ENCODE measurements at places on chromosomes 7 and 10. TPM values are rescaled to one million over a fixed set of nuclear protein-coding genes. Genes with fewer than 3 reads are reported as not detected.
A peak's percentile ranks its signal among the peaks of the same experiment; 100 is the strongest.

DNA sequence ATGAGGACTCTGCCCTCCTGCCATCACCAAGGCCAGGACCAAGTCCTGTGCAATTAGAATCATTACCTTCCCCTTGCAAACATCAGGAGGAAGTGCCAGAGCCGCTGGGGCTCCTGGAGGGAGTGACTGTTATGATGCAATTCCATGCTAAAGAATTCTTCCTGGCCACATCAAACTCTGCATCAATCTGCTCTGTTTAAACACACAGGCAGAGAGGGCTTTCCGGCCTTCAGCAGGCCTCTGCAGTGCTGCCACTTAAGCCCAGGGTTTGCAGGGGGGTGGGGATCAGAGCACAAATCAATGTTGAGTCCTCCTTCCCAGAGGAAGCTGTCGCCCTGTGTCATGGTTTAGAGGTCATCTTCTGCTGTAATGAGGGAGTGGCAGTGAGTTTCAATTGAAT, 58.1 kb downstream of the CTBP2 start:
- H3K4me3 ChIP-seq, result no peak overlapping the region
- no peaks in the 10 kb centered on the region for H3K27me3 ChIP-seq
- H3K27ac ChIP-seq, result peak overlapping the region; percentile 67
- DNase-seq, result no peak
- peaks cover 75% of the 10 kb centered on the region for H3K4me1 ChIP-seq

- no peak overlapping the region for H3K27ac ChIP-seq
- H3K36me3 ChIP-seq, result peaks cover 4% of the 10 kb centered on the region
- no peaks in the 10 kb centered on the region for H3K4me1 ChIP-seq
- no peaks in the 10 kb centered on the region for H3K27me3 ChIP-seq
- no peak overlapping the region for H3K4me3 ChIP-seq
These were observed 33.7 kb upstream of the CHCHD3 start for GRCh38 chr7:133115596-133115995.

GRCh38 chr7:51025668-51026067, 243.0 kb upstream of the GRB10 start:
- H3K27me3 ChIP-seq, result no peaks in the 10 kb centered on the region
- no peak overlapping the region for H3K27ac ChIP-seq
- DNase-seq, result no peak
- H3K4me1 ChIP-seq, result peaks cover 11% of the 10 kb centered on the region

- peaks cover 27% of the 10 kb centered on the region for H3K4me1 ChIP-seq
- DNase-seq, result no peak
- H3K27ac ChIP-seq, result no peak overlapping the region
- H3K27me3 ChIP-seq, result no peaks in the 10 kb centered on the region
These were observed 52.5 kb upstream of the COMTD1 start for GRCh38 chr10:75288140-75288711.

GPR85 gene
- total RNA-seq, result 1.6 TPM

- no peaks in the 10 kb centered on the region for H3K27me3 ChIP-seq
- peak overlapping the region; percentile 12 for H3K27ac ChIP-seq
- H3K4me3 ChIP-seq, result no peak overlapping the region
- H3K36me3 ChIP-seq, result peaks cover 5% of the 10 kb centered on the region
These were observed 14.4 kb downstream of the CAMK2G start for GRCh38 chr10:73859784-73860491.

DNA sequence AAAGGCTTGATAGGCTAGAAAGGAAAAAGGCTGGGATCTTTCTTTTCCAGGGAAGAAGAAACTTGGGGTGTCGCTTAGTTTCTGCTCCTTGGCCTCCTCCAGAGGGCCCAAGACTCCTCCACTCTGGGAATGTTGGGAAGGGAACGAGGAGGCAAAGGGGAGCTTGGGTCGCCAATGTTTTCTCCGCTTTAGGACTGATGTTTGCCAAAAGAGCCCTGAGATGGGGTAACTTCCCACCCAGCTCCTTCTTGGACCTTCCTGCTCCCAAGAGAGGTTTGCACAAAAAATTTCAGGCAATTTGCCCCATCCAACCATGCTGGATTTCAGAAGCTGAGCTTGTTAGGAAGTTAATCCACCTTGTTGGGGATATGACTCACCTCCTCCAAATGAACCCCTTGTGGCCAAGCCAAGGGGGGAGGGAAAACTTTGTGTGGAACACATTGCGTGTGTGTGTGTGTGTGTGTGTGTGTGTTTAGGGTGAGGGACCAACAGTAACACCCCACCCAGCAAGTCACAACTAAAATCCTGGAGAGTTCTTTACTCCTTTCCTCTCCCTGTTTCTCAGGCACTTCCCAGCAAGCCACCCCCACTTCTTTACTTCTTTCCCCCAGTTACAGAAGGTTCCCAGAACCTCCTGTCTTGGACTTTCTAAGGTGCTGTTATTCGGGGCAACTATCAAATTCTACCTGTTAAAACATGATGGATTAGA, 8.7 kb upstream of the HOXA2 start:
- peaks cover 93% of the 10 kb centered on the region for H3K27me3 ChIP-seq
- H3K36me3 ChIP-seq, result peaks cover 9% of the 10 kb centered on the region
- H3K27ac ChIP-seq, result no peak overlapping the region
- peaks cover 58% of the 10 kb centered on the region for H3K4me1 ChIP-seq

DNA sequence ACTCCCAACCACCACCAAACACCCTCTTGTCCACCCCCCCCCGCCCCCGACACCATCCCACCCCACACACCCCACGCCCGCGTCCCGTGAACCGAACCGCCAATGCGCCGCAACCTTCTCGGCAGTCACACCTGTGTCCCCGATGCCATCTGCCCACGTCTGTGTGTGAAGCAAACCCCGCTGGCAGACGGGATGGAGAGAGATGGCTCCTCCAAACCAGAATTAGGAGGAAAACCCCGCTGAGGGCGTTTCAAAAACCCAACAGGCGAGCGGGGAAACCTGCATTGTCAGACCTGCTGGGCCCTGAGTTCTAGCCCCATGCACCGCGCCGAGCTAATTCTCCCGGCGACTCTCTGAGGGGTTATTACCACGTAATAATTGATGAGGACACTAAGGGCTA, 28.6 kb upstream of the KCNK18 start:
- H3K4me1 ChIP-seq, result peaks cover 13% of the 10 kb centered on the region
- DNase-seq, result no peak
- no peak overlapping the region for H3K27ac ChIP-seq
- no peak overlapping the region for H3K4me3 ChIP-seq
- peaks cover 3% of the 10 kb centered on the region for H3K36me3 ChIP-seq

GRCh38 chr10:1403508-1404322, 333.6 kb downstream of the ADARB2 start:
- H3K4me1 ChIP-seq, result peaks cover 8% of the 10 kb centered on the region
- no peak overlapping the region for H3K27ac ChIP-seq
- no peaks in the 10 kb centered on the region for H3K36me3 ChIP-seq
- no peaks in the 10 kb centered on the region for H3K27me3 ChIP-seq
- no peak for DNase-seq

DNA sequence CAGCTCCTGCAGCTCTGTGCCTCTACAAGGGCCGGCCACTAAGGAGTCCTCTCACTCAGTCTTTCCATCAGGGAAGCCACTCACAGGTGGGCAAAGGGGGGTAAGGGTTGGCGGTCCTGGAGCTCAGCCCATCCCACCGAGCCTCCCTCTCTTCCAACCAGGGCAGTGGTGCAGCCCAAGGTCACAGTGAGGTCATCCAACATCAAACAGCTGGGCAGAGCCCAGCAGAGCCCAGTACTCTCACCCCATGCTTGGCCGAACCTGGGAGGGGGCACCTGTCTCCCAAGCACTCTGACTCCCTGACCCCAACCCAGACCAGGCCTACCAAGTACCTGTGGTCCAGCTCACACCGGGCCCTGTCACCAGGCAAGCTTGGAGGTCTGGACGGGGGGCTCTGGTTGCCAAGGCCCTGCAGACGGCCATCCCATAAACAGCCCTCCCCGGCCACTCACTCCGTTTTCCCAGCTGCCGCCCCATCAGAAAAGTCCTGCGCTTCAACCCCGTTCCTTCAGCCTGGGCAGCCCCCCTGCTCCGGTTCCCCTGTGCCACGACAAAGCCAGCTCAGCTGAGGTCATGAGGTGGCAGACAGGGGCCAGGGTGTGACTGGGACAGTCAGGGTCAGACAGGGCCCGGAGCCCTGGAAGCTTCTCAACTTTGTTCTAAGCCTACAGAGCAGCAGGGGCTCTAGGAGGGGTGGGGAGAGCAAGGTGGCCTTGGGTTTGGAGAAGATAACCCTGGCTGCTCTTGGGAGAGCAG, 27.5 kb downstream of the PDGFA start:
- no peak for DNase-seq
- no peaks in the 10 kb centered on the region for H3K27me3 ChIP-seq
- no peak overlapping the region for H3K4me3 ChIP-seq
- H3K4me1 ChIP-seq, result peaks cover 14% of the 10 kb centered on the region
- H3K27ac ChIP-seq, result peak overlapping the region; percentile 50

GRCh38 chr10:126731610-126731990, 61.1 kb upstream of the C10orf90 start:
- H3K4me1 ChIP-seq, result no peaks in the 10 kb centered on the region
- H3K27ac ChIP-seq, result no peak overlapping the region
- no peaks in the 10 kb centered on the region for H3K36me3 ChIP-seq
- no peak for DNase-seq
- no peak overlapping the region for H3K4me3 ChIP-seq

DNA sequence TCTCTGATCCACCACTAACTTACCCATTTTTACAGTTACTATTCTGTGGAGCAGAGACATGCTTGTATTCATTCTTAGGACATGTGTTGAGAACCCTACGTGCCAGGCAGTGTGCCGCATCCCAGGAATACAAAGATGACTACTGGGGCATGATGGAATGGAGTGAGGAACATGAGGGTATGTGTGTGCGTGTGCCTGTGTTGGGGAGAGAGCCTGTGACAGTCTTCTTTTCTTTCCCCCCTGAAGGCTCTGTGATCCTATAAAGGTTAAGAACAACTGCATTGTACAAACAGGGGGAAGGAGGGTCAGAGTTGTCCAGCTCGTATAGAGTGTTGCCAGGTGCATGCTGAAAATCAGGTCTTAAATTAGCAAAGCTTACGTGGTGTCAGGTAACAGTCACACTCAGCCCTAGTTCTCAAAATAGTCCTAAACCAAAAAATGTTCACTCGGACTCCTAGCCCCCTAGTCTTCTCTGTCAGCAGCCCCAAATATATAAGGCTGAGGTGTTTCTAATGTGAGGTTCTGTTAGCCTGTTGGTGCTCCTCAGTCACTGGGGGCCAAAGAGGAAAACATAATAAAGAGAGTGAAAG, 161.9 kb downstream of the CELF2 start:
- no peak overlapping the region for H3K27ac ChIP-seq
- no peaks in the 10 kb centered on the region for H3K27me3 ChIP-seq
- DNase-seq, result no peak

DNA sequence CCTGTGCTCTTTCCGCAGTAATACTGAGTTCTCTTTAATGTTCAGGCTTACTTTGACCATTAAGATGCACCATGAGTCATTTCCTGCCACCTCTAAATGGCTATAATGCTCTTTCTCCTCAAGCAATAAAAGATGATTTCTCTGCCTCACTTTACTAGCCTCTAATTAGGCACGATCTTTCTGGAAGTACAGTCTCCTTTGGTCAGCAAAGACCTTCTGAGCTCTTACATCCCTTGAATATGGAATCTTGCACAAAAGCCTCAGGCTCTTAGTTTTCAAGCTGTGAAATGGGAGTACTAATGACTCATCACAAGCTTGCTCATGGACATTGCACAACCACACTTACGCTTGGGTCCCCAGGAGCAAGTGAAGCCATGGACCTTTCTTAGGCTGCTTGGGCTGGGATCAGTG, 85.9 kb downstream of the FRMD4A start:
- no peak overlapping the region for H3K4me3 ChIP-seq
- no peaks in the 10 kb centered on the region for H3K36me3 ChIP-seq
- DNase-seq, result no peak
- no peaks in the 10 kb centered on the region for H3K27me3 ChIP-seq

GJC3 gene
- 0.28 TPM for total RNA-seq

TRIM73 gene
- total RNA-seq, result 6.8 TPM

- DNase-seq, result peak; percentile 10
- H3K27ac ChIP-seq, result no peak overlapping the region
- no peaks in the 10 kb centered on the region for H3K4me1 ChIP-seq
- H3K27me3 ChIP-seq, result no peaks in the 10 kb centered on the region
- H3K36me3 ChIP-seq, result no peaks in the 10 kb centered on the region
These were observed 66.8 kb upstream of the SEPHS1 start for GRCh38 chr10:13414855-13415254.

CTTNBP2 gene
- 12.5 TPM for total RNA-seq

VIPR2 gene
- 0.09 TPM for total RNA-seq

ERVW-1 gene
- not detected for total RNA-seq

CRYGN gene
- total RNA-seq, result 0.32 TPM

GRCh38 chr7:41504214-41504980, 198.5 kb downstream of the INHBA start:
- no peak for DNase-seq
- H3K4me3 ChIP-seq, result no peak overlapping the region
- H3K27ac ChIP-seq, result no peak overlapping the region
- H3K27me3 ChIP-seq, result no peaks in the 10 kb centered on the region
- no peaks in the 10 kb centered on the region for H3K36me3 ChIP-seq

GRCh38 chr7:118195837-118196474, 12.0 kb downstream of the LSM8 start:
- H3K27me3 ChIP-seq, result no peaks in the 10 kb centered on the region
- no peak overlapping the region for H3K27ac ChIP-seq
- H3K4me1 ChIP-seq, result no peaks in the 10 kb centered on the region
- H3K36me3 ChIP-seq, result peaks cover 5% of the 10 kb centered on the region

ARHGAP21 gene
- 104 TPM for total RNA-seq

GRCh38 chr10:21934307-21934706, 69.2 kb downstream of the DNAJC1 start:
- no peak overlapping the region for H3K27ac ChIP-seq
- no peak for DNase-seq
- H3K4me1 ChIP-seq, result peaks cover 10% of the 10 kb centered on the region
- no peak overlapping the region for H3K4me3 ChIP-seq
- H3K27me3 ChIP-seq, result no peaks in the 10 kb centered on the region

NPFFR1 gene
- not detected for total RNA-seq

DNA sequence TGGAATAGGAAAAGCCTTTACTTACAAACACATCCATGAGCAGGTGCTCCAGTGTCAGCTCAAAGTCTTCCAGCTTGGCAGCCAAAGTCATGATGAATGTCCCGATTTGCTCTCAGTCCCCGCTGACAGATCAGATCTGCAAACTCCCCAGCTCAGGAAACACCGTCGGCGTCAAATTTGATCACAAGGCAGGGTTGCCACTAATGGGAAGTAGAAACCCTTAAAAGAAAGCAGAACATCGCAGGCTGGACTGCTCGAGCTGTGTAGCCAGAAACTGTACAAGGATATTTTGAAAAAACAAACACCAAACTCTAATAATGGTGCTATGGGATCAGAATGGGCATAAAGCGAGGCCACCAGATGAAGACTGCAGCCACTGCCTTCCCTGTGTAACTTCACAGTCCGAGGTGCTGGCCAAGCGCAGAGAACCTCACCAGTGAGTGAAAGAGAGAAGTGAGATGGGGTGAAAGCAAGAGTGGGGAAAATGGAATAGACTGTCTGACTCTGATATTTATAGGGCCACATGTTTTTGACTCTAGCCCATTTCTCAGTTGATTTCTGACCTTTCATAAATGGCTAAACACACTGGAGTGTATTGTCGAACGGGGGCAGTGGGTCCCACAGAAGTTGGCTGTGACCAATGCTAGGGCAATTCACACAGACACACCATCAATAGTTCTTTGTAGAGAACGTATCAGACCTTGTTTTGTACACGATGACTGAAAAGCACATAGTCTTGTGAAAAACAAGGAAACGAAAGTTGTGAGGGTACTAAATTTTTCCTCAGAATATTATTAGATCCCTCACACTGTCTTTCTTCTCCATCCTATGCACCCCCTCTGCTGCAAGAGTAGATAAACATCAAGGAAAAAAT, 306.2 kb downstream of the FRMD4A start:
- H3K27me3 ChIP-seq, result no peaks in the 10 kb centered on the region
- peaks cover 5% of the 10 kb centered on the region for H3K36me3 ChIP-seq
- H3K27ac ChIP-seq, result peak overlapping the region; percentile 90

Measured in neural crest cell (in vitro differentiated cells).